ENCODE measurements at places on chromosomes 2 and 18.

DNA sequence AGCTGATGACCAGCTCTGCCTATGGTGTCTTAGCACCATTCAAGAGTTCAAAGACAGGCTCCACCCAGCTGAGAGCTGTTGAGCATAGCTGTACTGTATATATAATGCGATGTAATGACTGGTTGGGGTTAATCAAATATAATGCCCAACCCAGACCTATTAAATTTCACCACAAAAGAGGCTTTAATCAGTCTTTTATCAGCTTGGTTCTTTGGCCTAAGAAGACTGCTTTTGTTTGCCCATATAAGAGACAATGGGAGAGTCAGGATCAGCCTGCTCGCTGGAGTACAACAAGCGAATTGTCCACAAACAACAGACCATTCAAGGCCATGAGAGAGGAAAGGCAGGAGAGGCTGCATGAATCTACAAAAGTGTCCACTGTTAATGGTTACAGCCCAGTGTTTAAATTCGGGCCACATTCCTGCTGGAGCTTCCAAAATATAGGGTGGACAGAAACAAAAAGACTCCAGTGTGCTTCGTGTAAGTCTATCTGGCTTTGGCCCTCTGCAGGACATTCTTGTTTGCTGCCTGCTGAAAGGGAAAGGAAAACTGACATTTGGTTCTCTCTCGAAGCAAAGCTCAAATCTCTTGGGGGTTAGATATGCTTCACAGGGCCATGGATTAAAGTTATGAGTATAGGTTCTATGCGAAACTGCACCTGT is 299.0 kb upstream of the FBXO11 start:
- DNase-seq: no peak

DNA sequence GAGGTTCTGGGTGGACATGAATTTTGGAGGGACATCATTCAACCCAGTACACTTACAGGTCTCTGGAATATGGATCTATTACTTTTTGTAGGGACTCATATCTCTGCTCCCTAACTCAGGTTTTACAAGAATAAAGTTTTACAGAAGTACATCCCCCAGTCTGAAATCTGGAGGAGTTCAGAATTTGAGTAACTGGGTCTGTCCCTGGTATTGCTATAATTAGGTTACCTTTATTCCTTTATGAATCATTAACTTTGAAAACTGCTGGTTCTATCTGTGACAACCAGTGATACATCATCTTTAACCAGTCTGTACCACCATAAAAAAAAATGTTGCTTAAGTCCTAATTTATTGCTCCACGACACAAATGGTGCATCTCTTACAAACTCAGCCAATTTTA is 59.9 kb downstream of the INSIG2 start:
- DNase-seq: no peak

- no peak for DNase-seq
Observed at GRCh38 chr2:140242889-140243288, 1462.7 kb upstream of the NXPH2 start.

- DNase-seq: no peak
Observed at GRCh38 chr2:152790883-152791282, 72.5 kb downstream of the ARL6IP6 start.

GRCh38 chr2:240518981-240519380 is 38.8 kb downstream of the ANKMY1 start:
- DNase-seq: no peak

DNA sequence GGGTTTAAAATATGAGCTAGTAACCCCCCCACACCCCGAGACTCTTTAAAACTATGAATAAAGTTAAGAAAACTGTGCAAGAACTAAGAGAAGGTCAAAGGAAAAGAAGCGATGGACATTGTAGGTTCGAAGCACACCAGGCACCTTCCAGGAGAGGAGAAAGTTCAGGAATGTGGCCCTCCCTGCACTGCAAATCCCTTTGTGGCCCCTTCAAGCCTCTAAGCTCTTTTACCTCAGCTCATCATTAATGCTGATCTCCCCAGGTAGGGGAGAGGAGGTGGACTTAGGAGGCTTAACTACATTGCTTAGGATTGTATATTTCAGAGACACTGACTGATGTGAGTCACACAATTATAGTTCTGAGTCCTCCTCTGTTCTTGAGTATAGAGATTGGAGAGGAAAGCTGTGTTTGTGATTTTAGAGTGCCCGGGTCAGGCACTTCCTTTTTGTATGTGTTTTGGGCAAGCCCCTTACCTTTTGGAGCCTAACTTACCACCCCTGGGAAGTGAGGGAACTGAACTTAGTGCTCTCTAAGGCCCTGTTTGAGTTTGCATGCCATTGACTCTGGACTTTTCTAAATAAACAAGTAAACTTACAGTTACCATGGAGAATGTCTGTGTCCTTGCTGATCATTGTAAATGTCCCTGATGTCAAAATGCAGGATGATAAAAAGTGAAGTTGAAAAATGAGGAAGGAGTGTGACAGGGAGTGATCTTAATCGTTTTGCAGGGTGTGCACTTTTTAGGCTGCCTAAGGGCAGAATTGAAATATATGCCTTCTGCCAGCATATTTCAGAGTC is 140.8 kb upstream of the ZEB2 start:
- no peak for DNase-seq

DNA sequence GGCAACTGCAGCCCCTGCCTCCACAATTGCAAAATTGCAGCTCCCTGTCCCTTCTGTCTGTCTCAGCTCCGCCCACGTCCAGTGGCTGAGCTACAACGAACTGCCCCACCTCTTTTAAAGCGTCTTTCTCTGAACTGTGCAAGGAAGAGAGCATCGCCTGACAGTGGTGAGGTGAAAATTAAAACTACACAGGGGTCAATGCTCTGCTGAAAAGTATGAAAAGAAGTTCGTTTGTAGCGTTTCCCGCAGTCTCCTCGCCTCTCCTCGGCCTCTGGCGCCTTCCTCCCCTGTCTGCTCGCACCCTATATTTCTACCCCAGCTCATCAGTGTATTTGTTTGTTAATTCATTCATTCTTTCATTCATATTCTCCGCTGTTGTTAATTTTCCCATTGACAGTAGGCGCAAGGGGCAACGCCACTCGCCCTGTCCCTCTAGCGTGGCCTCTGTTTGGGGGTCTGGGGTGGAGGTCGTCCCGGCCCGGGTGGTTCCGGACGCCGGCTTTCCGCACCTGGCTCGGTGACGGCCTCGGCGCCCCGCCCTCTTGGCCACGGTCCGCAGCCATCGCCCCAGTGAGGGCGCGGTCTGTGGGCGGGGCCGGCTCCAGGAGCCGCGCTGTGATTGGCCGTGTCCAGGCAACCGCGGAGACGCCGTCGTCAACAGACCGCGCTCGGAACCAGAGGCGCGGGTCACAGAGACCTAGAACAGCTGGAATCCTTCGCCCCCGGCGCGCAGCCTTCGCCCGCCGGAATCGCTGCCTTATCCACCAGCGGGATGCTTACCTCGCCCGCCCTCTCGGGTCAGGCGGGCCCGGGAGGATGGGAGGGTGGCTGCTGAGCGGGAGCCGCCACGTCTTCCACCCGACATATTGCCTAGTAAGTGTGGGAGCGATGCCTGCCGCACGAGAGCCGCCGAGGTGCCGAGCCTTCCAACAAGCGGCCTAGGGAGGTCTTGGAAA is at the start of gene VWA3B:
TSS of gene VWA3B (plus strand) at position 677 of the 956 bp plus-strand sequence. CDS start 5,926 bp downstream, outside the sequence.
- DNase-seq: peak; percentile 11

GRCh38 chr18:12839057-12839525 is 44.9 kb downstream of the PTPN2 start:
- DNase-seq: peak; percentile 16

GRCh38 chr2:241257419-241258032 is 57.9 kb downstream of the HDLBP start:
- no peak for DNase-seq

DNA sequence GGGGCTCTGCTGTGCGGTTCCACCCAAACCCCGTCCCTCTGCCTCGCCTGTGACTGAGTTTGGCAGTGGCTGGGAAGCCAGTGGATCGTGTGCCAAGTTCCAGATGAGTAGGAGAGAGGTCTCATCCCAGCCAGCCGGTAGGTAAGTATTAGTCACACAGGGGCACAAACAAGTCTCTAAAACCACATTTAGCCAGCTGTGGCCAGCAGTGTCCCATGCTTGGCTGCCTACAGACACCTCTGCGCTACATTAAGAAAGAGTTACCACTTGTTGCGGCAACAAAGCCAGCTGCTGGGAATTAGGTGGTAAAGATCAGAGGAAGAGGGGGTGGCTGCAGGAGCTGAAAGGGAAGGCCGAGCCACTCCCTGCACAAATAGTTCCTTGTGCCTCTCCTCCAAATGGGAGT is 81.2 kb downstream of the GATA6 start:
- DNase-seq: no peak

- no peak for DNase-seq
Observed at GRCh38 chr2:24724111-24724775, 68.9 kb downstream of the PTRHD1 start.

DNA sequence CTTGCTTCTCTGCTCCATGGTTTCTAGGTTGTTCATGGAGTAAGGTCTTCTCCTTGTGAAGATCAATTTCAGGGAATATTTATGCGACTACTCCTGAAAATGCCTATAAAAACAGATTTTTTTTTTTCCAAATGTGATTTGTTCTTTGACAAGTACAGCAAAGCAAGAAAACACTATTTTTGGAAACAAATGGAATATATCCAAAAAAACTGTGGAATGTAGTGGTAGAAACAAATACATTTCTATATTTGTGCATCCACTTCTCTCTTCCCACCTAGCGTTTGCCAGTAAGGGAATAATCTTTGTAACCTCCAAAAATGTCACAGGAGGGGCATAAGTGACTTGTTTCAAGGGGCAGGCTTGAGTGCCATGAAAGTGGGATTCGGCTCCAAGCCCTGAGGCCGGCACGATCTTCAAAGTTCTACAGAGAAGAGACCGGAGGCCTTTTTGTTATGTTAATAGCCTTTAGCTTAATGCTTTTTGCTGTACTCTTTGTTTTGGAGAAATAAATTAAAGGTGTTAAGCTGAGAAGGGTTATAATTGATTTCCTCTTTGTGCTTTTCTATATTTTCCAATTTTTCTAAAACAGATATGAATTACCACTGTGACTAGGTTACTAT is 200.6 kb downstream of the NRP2 start:
- DNase-seq: no peak

DNA sequence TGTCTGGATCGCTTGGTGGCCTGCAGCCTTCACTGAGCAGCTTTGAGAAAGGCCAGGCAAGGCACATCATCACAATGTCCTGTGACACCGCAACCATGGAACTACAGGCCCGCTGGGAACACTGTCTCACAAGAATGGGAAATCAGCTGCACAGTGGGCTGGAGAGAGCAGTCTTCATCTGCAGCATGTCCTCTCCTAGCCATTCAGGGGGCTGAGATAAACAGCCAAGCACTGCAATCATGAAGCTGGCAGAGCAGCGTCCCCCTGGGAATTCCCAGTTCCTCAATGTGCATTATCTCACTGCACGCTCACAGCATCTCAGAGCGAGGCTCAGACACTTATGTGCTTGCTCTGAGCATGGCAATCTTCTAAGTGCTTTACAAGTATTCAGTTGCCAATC is 1.9 kb downstream of the CMPK2 start:
- no peak for DNase-seq

- DNase-seq: no peak
Observed at GRCh38 chr18:36492604-36493329, 195.3 kb downstream of the FHOD3 start.

DNA sequence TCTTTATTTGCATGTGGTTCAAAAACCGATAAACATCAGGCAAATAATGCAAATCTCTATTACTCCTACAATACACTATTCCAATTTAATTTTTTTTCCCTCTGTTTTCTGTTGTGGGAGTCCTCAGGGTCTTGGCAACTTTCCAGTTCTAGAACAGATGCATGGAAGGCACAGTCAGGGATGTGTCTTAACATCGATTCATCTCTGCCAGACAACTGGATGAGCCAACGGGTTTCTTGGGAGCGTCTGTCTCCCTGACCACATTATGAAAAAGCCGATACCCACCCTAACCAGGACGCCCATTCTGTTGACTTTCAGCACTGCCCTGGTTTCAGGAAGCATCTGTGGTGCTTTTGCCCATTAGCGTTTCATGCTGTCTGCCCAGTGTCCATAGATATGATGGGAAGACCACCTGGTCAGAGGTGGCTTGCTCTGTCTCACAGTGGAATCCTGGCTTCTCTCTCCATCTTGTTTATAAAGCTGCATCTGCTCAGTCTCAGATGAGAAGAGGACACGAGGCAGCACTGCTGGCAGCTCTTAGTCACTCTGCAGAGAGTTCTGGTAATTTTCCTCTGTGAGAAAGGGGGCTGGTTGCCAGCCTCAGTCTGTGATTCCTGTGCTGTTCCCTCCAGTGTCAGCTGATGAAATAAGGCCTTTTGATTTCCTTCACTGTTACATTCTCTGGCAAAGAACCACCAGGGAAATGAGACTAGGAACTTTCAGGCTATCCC is 57.9 kb upstream of the KCNE4 start:
- DNase-seq: no peak

GRCh38 chr2:205685314-205686055 is 3.2 kb downstream of the NRP2 start:
- no peak for DNase-seq

GRCh38 chr2:1494257-1494656 is 81.0 kb downstream of the TPO start:
- DNase-seq: no peak

GRCh38 chr18:73270920-73271634 is 403.3 kb upstream of the NETO1 start:
- no peak for DNase-seq

GRCh38 chr2:43455296-43455695 is 140.5 kb downstream of the THADA start:
- DNase-seq: no peak

DNA sequence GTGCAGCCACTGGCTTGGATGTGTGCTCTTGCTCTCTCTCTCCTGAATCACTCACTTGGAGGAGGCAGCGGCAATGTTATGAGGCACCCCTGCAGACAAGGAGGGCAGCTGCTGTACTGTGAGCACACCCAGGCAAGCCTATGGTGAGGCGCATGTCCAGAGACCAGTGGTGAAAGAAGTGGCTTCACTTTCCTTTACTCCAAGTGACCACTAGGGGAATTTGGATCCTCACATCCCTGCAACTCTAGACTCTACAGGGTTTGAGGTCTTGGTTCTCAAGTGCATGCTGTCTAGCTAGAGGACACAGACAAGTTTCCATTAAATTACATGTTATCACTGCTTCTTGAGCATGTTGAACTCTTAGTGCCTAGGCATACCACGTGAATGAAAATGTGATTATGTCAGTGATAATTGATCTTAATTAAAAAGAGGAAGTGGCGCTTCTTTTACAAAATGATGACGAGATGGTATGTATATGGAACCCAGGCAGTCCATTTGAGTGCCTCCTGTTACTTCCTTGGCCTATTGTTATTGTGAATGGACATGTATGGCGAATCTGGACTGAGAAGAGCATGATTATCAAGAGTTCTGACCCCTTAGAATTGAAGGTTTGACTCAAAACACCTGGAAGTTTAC is 181.0 kb upstream of the CDH2 start:
- DNase-seq: no peak

DNA sequence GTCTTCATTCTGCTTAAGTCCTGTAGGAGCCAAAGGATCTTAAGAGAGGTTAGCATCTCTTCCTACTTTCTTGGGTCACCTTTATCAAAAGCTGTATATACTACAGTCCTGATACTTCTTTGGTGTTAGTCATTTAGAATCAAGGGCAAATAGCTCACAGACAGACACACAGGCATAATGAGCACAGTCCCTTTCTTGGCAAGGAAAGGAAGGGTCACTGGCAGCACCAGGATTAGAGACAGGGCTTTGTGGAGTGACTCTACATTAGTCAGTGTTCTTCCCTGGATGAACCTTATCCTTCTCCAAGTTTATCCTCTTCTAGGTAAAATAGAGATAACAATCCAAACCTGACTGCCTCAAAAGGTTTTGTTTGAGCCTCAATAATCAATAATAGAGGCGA is 40.0 kb upstream of the NCKAP5 start:
- DNase-seq: no peak

All from activated CD4-positive, alpha-beta T cell treated with anti-CD3 and anti-CD28 coated beads for 4 hours (primary cell).